ENCODE measurements at places on chromosomes 7 and 10. TPM values are rescaled to one million over a fixed set of nuclear protein-coding genes. Genes with fewer than 3 reads are reported as not detected.

GRCh38 chr7:121237601-121238000 is 91.2 kb upstream of the WNT16 start:
- no peak for DNase-seq
- H3K36me3 ChIP-seq: no peaks in the 10 kb centered on the region
- no peaks in the 10 kb centered on the region for H3K27me3 ChIP-seq
- H3K27ac ChIP-seq: no peak overlapping the region

DNA sequence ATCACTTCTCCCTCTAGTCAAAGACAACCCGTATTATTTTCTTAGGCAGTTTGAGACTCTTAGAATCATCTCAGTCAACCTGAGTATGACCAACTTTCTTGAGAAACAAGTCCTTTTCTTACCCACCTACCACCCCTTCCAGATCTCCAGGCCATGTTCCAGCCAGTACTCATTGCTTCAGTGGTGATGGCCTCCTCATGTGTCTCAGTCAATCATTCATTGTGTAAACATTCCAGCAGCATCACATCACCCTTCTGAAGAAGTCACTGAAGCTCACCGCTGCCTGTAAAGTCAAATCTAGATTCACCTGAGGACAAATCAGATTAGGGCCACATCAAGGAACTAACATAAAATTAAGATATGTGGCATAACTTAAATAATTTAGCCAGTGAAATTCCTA is 467.2 kb upstream of the NRP1 start:
- no peaks in the 10 kb centered on the region for H3K4me1 ChIP-seq
- no peaks in the 10 kb centered on the region for H3K27me3 ChIP-seq
- peak; percentile 82 for DNase-seq
- H3K4me3 ChIP-seq: no peak overlapping the region

GRCh38 chr10:76281659-76282058 is 850.2 kb downstream of the LRMDA start:
- H3K36me3 ChIP-seq: no peaks in the 10 kb centered on the region
- peak overlapping the region; percentile 37 for H3K4me3 ChIP-seq
- DNase-seq: peak; percentile 76
- peaks cover 47% of the 10 kb centered on the region for H3K4me1 ChIP-seq
- H3K27ac ChIP-seq: peak overlapping the region; percentile 36

The TMEM270 gene
- total RNA-seq: 0.50 TPM

The ANKRD61 gene
- total RNA-seq: 0.19 TPM
